ENCODE measurements at places on chromosomes 3 and 15.

- DNase-seq = no peak
These were observed 125.6 kb downstream of the P3H2 start for GRCh38 chr3:189995129-189995528.

- no peak for DNase-seq
These were observed 65.8 kb downstream of the SCN11A start for GRCh38 chr3:38985981-38986380.

DNA sequence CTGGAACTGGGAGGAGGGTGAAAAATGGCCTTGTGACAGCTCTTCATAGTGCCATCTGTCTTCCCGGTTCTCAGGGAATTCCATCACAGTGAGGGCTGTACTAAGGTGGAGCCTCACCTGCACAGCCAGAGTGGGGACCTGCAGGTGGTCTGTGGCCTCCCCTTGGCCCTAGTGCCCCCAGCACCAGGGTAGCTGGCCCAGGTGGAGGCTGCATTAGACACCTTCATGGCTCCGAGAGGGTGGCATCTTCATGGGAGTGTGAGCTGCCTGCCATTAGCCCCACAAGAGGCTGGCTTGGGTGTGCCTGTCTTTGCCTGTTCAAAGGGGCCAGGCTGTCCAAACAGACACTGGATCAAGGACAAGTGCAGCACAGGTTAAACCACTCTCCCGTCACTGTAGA is 95.5 kb upstream of the PRR23E start:
- DNase-seq = no peak

GRCh38 chr3:138082085-138082991 is 33.1 kb downstream of the DZIP1L start:
- DNase-seq = no peak

- no peak for DNase-seq
These were observed 31.5 kb downstream of the APH1B start for GRCh38 chr15:63308947-63309346.

DNA sequence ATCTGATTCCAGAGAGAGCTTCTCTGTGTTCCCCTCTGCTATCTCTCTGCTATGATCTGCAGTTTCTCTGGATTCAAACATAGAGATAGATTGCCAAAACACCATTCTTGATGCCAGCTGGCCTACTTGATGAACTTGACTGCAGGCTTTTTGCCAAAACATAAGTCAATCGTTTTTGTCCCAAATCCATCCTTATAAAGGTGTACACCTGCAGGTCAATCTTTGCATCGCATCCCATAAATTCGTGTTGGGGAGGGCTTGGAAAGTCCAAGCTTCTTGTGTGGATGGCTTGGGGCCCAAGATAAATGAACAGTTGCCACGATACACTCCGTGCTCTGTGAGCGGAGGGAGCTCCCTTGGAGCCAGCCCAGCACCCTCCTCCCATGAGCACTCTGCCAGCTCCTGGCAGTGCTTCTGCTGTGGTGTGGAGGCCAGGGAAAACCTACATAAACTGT is 2.7 kb downstream of the CERS3 start:
- DNase-seq = peak; percentile 66

DNA sequence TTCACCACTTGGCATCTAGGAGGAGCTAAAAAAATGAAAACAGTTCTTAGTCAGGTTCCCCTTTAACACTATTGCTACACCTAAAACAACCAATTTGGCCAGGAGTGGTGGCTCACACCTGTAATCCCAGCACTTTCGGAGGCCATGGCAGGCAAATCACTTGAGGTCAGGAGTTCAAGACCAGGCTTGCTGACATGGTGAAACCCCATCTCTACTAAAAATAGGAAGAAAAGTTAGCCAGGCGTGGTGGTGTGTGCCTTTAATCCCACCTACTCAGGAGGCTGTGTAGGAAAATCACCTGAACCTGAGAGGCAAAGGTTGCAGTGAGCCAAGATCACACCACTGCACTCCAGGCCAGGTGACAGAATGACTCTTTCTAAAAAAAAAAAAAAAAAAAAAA is 124.1 kb downstream of the DGKG start:
- DNase-seq = no peak

DNA sequence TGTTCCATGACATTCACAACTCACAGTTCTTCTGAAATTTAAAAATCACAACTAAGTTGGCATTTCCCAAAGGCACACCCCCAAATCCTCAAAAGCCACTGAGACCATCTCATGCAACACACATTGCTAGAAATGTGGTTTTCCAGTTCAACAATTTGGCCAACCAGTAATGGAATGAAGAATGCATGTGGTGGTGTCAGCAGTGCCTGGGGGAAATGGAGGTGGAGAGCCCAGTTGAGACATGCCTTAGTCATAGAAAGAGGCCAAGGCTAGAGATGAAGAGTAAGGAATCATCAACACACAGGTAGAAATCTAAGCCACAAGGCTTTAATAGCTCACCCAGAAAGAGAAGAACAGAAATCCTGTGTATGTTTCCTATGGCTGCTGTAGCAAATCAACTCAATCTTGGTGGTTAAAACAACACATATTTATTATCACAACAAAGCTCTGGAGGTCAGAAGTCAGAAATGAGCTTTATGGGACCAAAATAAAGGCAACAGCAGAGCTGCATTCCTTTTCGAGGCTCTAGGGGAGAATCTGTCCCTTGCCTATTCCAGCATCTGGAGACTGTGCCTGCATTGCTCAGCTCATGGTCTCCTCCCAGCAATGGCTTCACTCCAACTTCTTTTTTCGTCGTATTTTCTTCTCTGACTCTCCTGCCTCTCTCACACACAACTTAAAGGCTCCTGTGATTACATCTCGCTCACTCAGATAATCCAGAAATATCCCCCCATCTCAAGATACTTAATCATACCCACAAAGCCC is 54.0 kb downstream of the SNTN start:
- DNase-seq = no peak

DNA sequence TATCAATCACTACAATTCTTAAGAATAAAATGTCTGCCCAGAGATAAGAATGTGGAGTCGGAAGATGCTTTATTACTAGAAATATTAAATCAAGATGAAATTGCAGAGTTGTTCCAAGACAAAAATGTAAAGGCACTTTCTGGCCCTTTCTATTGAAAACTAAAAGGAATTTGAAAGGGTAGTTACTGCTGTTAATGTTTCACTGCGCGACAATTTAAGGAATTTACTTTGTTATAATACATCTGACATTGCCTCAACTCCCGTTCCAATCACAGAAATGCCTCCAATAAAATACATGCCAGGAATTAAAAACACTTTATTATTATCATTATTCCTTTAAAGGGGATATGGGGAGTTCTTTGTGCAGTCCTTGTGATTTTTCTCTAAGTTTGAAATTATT is 26.4 kb downstream of the RSL24D1 start:
- DNase-seq = no peak

- no peak for DNase-seq
These were observed 51.7 kb downstream of the SEMA5B start for GRCh38 chr3:122975924-122976293.

DNA sequence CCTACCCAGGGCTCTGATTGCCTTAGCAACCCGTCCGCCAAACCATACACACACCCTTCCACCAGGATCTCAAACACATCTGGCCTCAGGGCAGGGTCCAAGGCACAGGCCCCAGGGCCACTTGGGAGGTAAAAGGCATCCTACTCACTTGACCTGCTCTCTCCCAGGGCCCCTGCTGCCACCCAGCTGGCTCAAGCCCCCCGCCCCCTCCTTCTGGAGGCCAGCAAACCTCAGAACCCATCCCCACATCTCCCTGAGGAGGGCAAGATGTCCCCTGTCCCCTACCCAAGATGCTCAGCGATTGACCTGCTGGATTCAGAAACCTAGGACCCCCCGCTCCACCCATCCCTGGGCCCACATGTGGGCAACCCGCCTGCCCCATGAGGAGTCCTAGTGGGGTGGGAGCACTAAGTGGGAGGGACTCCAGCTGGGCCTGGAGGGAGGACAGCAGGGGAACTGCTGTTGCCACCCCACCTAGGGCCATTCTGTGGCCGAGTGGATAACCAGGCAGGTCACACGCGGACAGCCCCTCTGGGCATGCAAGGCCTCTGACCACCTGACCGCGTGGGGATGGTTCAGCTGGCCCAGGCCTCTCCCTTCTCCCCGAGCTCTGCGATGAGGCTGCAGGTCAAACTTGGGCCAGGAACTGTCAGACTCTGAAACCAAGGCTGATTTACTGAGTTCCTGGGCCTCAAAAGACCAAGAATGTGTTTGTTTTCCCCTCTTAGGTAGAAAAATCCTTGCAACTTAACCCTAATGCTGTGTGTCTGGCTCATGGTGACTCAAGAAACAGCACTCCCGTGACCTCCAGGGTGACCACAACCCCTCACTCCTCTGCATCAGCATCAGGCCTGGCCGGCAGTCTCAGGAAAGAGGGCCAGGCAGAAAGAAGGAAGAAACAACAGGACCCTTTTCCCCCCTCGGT is 4.2 kb downstream of the MFGE8 start:
- DNase-seq = no peak

GRCh38 chr15:72735111-72735510 is 48.4 kb downstream of the ADPGK start:
- no peak for DNase-seq

DNA sequence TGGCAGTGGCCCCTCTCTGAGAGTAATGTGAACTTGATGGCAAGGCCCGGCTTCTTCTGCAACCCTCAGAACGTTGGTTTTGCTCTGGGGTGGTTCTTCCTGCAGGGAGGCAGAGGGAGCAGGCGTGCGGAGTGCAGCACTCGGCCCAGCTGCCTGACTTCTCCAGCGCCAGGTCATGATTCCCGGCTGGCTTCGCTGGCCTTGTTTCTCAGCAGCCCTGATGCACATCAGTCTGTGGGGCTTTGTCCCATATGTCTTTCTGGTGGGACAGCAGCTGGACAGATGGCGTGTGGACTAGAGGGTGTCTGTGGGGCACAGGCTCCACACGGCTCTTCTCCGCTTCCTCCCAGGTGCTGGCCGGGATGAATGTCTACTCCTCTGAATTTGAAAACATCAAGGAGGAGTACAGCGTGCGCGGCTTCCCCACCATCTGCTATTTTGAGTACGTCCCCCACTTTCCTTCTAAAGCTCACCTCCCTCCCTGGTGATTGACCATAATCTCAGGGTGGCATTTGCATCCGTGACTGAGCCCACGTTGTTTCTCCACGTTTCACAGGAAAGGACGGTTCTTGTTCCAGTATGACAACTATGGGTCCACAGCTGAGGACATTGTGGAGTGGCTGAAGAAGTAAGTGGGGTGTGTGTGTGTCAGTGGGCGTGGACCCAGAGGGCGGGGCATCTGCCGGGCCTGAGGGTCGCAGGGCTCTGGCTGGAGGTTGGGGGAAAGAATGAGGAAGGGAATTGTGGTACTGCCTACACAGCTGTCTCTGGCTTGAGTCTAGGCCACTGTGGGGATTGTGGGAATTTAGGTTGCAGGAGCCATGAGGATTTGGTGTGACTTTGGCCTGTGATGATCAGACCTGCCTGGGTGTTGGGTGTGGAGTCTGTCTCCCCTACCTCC is 57.1 kb downstream of the PDIA5 start:
- DNase-seq = no peak

DNA sequence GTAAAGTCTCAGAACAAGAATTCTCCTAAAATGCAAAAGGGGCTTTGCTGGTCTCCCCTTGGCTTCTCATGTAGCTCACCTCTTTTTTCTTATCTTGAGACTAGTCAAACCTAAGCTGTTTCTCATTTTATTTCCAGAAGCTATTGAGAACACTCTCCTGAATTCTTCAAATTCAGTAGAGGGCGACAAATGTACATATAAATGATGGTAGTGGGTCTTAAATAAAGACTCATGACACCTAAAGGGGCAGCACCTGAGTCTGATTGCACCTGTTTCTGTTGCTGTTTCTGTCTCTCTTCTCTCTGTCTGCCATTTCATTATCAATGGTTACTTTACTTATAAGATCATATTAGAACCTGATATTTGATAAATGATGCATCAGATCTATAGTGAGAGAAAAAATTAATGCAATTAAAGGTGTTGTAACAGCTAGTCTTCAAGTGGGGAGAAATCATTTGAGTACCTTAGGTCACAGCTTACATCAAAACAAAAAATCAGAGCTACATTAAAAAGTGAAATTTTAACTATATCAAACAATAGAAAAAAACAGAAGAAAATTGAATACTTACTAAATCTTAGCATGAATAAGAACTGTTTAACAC is 7.0 kb downstream of the ADIPOQ start:
- peak; percentile 47 for DNase-seq

- no peak for DNase-seq
These were observed 54.7 kb downstream of the OXNAD1 start for GRCh38 chr3:16319723-16320122.

DNA sequence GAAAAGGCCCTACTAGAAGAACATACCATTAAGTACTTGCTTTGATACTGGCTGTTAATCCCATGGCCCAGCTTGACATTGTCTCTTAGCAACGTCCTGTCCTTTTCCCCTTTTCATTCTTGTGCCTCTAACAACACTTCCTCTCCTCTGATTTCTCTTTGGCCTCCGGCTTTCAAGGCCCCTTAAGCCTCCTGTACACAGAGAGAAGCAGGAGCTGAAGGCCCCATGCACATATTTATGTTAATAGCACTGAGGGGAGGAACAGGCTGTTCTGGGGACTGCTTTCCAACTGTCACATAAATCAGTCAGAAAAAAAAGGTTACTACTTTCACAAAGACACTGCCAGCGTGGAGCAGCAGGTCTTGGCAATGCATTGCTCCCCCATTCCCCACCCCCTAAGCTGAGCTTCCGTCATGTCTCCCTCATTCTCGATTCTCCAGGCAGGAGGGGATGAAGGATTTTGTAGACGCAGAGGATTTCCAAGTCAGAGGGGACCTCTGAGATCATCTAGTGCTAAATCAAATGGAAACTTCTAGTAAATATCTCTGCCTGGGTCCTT is 257.4 kb upstream of the ADAMTS9 start:
- DNase-seq = no peak

DNA sequence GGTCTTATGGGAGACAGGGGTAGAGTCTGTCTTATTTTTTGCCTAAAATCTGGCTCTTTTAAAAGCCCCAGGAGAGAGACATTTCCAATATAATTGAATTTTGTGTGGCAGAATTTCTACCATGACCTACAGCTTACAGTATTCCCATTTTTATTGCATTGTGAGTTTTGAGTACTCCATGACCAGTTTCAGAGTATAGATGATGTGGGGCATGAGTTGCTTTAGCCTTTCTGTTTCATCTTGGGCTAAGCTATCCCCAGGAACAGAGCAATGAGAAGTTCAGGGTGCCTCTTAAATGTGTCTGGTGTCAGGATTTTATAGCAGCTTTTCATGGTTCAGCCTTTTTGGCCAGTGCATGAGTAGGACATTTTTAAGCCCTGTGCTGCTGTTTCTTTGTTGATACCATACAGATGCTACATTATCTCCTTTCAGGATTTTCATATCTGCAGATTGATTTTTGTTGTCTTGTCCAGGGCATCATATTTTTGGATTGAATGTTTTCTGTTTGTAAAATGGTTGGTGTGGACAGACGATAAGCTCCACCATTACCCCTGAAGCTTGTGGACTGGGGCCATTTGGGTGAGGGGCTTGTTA is 3.5 kb downstream of the ABHD2 start:
- DNase-seq = no peak
